ENCODE measurements at places on chromosomes 12 and 14.

DNA sequence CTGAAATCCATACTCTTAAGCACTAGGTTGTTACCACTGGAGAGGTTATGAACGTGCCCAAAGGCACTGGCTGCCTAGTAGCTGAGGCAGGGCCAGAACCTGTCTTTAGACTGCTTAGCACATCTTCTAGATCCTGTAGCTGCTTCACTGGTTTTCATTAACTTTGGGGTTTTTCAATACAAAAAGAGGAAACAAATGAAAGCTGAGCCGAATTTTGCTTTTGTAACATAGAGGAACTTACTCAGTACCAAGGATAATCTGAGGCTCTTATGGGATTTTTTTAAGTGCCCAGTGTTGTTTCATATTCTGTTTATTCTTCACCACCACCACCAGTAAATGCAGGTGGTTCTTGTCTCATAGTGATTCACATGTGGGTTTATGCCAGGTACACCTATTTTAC is 396.1 kb downstream of the RAD51B start:
- DNase-seq = no peak

DNA sequence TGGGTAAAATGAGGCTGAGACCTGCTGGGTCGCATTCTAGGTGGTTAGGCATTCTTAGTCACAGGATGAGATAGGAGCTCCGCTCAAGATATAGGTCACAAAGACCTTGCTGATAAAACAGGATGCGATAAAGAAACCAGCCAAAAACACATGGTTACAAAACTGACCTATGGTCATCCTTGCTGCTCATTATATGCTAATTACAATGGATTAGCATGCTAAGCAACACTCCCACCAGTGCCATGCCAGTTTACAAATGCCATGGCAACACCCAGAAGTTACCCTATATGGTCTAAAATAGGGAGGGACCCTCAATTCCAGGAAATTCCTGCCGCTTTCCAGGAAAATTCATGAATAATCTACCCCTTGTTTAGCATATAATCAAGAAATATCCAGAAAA is 132.4 kb downstream of the BRMS1L start:
- no peak for DNase-seq

GRCh38 chr14:83096092-83096491 is 1562.4 kb upstream of the SEL1L start:
- no peak for DNase-seq

DNA sequence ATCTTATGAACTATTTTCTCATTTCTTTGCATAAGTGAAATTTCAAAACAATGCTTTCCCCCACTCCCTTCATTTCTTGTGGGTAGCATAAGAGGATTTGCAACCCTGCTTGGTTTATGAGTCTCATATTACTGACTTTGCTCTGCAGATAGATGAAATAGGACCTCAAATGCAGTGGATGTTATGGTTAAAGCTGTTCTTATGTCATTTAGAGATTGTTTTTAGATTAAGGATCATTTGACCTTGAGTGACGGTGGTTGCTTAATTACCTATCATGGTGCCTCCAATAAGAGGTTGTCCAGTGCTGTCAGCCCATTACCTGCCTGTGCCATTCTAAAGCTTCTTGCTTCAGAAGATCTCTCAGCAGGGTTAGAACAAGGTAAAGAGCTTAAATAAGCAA is 351.4 kb upstream of the ATP2B1 start:
- no peak for DNase-seq

- no peak for DNase-seq
These were observed 5.6 kb downstream of the CHFR start for GRCh38 chr12:132881818-132882217.

DNA sequence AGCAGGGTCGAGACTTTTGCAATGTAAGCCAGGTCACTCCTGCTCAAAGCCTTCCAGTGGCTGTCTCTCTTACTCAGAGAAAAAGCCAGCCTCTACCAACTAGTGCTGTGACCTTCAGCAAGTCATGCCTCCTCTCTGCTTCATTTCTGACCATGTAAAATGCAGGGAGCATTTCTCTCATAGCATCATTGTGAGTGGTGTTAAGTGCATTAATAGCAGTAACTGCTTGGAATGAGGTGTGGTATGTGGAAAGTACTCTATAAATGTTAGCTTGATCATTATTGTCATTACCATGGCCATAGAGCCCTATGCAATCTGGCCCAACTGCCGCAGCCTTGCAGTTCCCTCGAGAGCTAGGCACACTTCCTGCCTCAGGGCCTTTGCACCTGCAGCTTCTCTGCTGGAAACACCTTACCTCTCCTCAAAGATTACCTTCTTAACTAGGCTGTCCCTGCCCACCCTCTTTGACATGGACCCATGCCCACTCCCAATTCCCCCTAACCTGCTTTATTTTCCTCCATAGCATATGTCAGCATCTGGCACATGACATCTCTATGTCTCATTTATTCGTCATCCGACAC is 10.9 kb downstream of the PLEKHD1 start:
- DNase-seq = no peak

DNA sequence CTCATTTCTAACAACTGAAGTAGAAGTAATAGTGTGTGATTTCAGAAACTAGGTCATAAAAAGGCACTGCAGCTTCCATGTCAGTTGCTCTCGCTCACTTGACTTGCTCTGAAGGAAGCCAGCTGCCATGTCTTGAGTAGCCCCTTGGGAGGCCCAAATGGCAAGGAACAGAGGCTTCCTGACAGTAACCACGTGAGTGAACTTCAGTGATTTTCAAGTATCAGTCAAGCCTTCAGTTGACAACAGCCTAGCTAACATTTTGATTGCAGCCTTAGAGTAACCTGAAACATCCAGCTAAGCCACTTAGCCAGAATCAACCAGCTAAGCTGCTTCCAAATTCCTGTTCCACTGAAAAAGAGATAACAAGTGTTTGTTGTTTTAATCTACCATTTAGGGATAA is 26.7 kb downstream of the TOGARAM1 start:
- DNase-seq = no peak

All from GM20000 (cell line).